ENCODE measurements at places on chromosomes 6 and 20. TPM values are rescaled to one million over a fixed set of nuclear protein-coding genes. Genes with fewer than 3 reads are reported as not detected.

ISM1 gene
- total RNA-seq: 0.49 TPM

GRCh38 chr6:44667668-44668390, 280.3 kb downstream of the CDC5L start:
- no peak for DNase-seq

HLA-DOB gene
- 0.28 TPM for total RNA-seq

DNA sequence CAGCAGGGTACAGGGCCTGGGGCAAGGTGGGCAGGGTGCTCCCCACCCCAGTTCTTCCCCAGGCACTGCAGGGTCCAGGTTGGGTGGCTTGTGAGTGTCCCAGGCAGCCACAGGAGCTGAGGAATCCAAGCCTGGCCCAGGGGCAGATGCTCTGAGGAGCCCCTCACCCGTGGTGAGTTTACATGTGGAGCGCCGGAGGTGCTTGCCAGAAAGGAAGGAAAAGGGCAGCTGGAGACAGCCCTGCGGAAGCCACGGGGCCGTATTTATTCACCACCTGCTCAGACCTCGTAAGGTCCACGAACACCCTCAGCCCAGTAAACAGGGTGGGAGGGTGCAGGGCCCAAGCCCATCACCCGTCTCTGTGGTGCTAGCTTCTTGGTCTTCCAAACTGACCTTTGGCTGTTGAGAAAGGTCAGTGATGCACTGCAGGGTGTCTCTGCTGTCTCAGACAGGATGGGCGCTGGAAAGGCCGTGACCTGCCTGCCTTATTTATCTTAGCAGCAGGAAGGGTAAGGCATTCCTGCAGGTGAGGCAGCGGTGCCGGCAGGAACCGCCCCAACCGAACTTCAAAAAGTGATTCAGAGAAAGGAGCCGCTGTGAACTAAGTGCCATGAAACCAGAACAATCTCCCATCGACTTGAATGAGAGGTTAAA, 4.0 kb upstream of the FRMD1 start:
- DNase-seq: no peak

DNA sequence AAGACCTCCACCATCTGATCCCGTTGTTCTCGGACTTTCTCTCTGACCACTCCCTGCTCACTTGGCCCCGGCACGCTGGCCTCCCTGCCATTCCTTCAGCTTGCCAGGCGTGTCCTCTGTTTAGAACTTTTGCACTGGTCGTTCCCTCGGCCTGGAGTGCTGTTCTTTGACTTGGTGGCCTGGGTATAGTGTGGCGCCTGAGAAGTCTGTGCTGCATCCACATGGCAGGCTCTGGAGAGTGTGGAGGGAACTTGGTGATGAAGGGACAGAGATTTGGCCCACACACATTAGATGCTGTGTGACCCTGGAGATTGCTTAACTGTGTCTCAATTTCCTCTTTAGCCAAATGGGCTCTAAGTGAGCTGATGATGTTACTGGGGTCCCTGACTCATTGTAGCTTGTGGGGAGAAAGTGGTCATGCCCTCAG, 13.0 kb upstream of the TGM2 start:
- no peak for DNase-seq

MATN4 gene
- not detected for total RNA-seq

DNA sequence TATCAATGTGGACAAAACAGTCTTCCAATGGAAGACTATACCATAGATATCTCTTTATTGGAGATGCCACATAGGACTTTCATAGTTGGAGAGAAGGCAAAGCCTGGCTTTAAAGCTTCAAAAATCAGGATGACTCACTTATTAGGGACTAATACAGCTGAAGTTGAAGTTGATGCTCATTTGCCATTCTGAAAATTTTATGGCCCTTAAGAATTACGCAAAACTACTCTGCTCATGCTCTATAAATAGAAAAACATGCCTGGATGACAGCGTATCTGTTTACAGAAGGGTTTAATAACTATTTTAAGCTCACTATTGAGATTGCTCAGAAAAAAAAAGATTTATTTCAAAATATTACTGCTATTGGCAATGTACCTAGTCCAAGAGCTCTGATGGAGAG, 155.5 kb upstream of the DST start:
- no peak for DNase-seq

BPIFB2 gene
- not detected for total RNA-seq

SLC17A4 gene
- under 0.01 TPM for total RNA-seq

DNA sequence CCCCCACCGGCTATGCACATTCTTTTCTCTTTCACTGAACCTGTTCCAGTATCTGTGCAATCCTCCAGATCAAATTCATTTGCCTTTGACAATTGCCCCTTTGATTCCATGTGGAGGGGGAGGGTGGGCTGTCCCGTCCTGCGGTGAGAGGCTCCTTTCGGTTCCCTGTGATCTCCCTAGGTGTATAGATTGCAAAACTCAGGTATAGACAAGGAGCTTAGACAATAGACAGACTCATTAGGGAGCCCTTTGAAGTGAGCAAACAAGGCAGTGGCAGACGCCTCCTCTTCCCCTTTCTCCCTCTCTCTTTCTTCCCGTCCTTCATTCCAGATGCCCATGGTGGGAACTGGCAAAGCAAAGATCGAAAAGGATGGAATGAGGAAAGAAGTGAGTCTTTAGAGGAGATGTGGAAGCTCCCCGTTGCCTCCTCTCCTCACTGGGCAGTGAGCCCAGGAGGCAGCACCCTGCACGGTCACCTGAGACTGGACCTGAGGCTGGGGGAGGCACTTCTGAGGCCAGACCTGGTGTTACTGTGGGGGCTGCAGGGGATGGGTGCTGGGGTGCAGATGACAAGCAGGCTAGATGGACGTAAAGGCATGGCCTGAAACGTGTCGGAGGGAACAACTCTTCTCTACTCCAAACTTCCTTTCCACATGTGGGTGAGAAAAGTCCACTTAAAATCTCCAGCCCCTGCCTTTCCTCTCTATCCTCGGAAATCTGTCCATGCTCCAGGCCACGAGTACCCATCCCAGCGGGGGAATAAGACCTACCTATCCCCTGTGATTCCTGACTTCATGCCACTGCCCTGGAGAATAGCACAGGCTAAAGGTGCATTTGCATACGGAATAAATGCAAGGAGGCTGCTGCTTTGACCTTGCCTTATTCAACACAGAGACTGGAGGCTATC, 256.6 kb upstream of the FOXQ1 start:
- DNase-seq: no peak

- DNase-seq: no peak
Observed at GRCh38 chr20:41865938-41866337, 247.8 kb upstream of the CHD6 start.

SASH1 gene
- total RNA-seq: 31.2 TPM

GRCh38 chr6:154466971-154467679, 43.4 kb downstream of the CNKSR3 start:
- DNase-seq: no peak

DNA sequence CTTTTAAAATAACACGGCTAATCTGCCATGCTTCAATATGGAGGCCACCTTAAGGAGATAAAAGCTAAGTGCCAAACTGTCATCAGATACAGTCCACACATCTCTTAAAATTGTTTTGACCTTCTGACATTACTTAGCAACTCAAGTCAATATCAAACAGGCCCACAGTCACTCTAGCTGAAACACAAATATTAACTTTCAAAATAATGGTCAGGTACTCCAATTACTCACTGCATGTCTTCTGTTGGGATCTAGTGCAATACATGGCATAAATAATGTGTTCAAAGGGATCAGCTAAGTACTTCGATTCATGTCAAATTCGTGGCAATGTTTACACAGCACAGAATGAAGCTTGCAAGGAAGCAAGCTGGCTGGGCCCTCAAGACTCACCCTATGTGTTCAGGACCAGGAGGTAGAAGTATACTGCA, 133.9 kb upstream of the BEND6 start:
- no peak for DNase-seq

- peak; percentile 80 for DNase-seq
Observed at GRCh38 chr6:6915813-6916547, 191.8 kb upstream of the RREB1 start.

GRCh38 chr6:43695215-43695966, 7.8 kb upstream of the MRPS18A start:
- DNase-seq: no peak

PGC gene
- 2.1 TPM for total RNA-seq

GRCh38 chr20:63703471-63703975, 4.3 kb downstream of the ARFRP1 start:
- DNase-seq: no peak

GRCh38 chr20:31607640-31608250, 2.7 kb downstream of the ID1 start:
- DNase-seq: no peak

- DNase-seq: no peak
Observed at GRCh38 chr6:20680697-20681165, 146.5 kb downstream of the CDKAL1 start.

FOXF2 gene
- not detected for total RNA-seq

MEI4 gene
- total RNA-seq: not detected

PREX1 gene
- 12.6 TPM for total RNA-seq

CASS4 gene
- total RNA-seq: 0.62 TPM

Measured in uterus (tissue), 4 donors.